ENCODE measurements at places on chromosomes 4 and X.

- DNase-seq, result no peak
These were observed 36.0 kb downstream of the IRF2 start for GRCh38 chr4:184438375-184438774.

DNA sequence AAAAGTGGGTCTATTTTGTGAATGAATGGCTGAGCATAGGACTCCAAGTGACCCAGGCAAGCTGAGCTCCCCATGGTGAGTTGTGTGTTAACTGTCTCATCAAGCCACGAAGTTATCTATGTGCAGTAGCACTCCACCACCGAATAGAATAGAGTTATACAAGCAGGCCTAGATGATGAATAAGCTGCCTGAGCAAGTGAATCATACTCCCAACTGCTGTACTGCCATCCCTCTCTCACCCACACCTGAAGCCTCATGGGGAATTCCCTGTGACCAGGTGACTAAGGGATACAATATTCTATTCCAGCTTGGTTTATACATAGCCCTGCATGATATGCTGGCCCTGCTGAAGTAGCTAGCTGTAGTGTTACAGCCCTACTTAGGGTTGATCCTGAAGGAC, 38.7 kb downstream of the KDM5C start:
- no peak for DNase-seq

DNA sequence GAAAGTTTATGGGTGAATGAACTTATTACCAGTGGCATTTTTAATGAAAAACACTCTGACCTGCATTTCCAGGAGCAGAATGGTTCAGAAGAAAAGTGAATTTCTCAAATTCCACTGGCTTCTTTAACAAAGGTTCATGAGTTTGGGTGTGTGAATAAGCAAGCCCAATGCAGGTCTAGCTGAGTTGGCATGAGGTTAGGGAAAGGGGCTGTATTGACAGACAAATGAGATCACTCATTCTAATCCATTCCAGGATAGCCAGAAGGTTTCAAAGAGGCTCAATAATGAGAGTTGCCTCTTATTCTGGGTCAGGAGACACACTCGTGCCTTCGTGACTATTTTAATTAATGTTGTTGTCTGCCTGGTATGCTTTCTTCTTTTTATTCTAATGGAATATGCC, 43.7 kb upstream of the NPY2R start:
- no peak for DNase-seq

GRCh38 chr4:105808030-105808749, 87.1 kb upstream of the NPNT start:
- DNase-seq, result no peak

- peak; percentile 31 for DNase-seq
These were observed 110.9 kb upstream of the ANK2 start for GRCh38 chr4:112938461-112939058.
